CD8-positive, alpha-beta memory T cell (primary cell): ENCODE measurements at places on chromosomes 3 and 15.

DNA sequence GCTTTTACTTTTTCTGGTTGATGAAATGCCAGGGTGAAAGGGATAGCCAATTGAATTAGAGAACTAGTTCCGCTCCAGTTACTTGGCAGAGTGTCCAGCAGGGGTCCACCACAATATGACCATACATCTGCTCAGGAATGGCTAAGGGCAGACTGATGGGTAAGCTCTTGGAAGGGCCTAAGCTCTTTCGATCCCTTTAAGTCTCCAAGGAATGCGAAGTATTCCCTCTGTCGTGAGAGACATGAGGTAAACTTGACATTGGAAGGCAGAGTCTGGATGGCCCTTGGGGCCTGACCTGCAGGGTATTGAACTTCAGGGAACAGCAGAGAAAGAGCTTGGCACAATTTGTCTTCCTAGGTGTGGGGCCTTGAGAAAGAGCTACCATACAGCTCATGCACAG is 805.8 kb downstream of the PLOD2 start:
- DNase-seq: no peak

- no peak for DNase-seq
Observed at GRCh38 chr3:6078436-6078835, 782.5 kb upstream of the GRM7 start.

DNA sequence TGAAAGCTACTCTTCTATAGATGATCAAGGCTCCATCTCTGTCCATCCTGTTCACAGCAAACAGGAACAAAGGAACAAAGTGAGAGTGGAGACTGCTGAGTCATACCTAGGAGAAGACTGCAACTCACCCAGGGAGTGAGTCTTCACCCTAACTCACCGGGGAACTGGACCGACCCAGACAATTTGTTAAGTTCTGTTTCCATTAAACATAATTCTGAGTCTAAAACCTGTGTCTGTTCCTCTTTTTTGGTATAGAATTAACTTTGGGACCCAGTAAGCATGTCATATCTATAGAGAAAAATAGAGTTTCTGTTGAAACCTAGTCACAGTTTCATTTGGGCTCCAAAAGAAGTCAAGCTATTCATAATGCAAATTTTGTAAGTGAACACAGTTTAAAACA is 21.6 kb downstream of the CCDC80 start:
- DNase-seq: no peak

- no peak for DNase-seq
Observed at GRCh38 chr3:5001135-5001534, 21.9 kb downstream of the BHLHE40 start.

DNA sequence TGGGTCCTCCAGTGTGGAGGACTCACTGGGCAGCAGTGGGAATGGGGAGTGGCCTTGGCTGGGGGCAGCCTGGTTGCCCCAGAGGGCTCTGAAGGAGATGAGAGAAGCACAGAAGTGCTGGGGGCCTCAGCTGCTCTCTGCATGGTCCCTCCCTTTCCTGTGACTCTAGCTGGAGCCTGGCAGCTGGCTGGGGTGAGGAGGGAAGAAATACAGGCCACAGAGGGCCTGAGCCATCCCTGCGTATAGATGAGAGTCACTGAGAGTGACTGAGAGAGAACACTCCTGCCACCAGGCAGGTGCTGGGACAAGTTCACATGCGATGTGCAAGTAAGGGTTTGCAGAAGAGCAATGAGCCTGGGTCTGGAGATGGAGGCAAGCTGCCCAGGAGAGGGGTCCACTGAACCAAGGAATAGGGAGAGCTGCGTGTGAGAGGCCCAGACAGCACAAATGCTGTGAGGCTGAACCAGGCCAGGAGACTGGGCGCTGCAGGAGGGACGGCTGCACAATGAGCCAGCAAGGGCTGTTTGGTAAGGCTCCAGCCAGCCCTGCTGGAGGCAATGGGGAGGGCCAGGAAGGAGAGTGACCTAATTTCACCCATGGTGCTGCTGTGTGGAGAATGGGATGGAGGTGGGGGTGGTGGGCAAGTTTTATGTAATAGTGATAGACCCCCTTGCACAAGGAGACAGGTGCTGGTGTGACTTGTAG is 87.2 kb downstream of the CLSTN2 start:
- DNase-seq: no peak

- no peak for DNase-seq
Observed at GRCh38 chr3:53570709-53571108, 76.3 kb downstream of the CACNA1D start.

GRCh38 chr15:48644467-48644826 is 1.1 kb downstream of the FBN1 start:
- no peak for DNase-seq

- no peak for DNase-seq
Observed at GRCh38 chr3:169591983-169592644, 71.4 kb downstream of the MECOM start.

GRCh38 chr15:60840703-60841411 is 361.9 kb upstream of the ICE2 start:
- DNase-seq: peak; percentile 77

DNA sequence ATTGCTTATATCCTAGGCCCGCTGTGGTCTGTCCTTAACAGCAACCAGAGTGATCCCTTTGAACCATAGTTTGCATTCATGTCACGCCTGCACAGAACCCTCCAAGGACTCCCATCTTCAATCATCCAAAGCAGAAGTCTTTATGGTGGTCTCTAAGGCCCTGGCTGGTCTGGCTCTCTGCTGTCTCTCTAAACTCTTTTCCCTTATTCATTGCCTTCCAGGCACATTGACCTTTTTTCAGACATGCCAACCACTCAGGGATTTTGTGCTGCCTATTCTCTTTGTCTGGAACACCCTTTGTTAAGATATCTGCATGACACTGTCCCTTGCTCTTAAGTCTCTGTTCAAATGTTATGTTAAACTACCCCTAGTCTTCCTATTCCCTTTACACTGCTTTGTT is 21.9 kb upstream of the ZBTB47 start:
- DNase-seq: no peak

GRCh38 chr3:2727610-2728318 is 382.4 kb downstream of the IL5RA start:
- no peak for DNase-seq

GRCh38 chr3:78974181-78974790 is 793.5 kb downstream of the ROBO1 start:
- DNase-seq: no peak

GRCh38 chr3:62793946-62794345 is 81.3 kb downstream of the CADPS start:
- DNase-seq: no peak

DNA sequence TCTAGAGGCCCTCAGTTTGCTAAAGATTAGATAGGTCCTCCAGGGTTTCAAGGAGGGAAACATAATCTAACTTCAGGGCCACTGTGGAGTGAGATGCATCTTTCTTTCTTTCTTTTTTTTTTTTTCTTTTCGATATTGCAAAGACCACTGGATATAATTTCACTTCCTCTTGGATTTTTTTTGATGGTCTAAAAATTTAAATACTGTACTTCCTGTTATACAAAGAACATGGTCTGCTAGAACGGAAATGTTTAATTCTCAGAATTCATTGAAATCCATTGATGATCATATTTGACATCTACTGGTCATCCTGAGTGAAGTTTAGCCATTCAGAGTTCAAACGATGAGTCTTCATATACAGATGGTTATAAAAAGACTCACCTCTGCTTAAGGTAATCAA is 808.8 kb upstream of the LMCD1 start:
- DNase-seq: no peak

DNA sequence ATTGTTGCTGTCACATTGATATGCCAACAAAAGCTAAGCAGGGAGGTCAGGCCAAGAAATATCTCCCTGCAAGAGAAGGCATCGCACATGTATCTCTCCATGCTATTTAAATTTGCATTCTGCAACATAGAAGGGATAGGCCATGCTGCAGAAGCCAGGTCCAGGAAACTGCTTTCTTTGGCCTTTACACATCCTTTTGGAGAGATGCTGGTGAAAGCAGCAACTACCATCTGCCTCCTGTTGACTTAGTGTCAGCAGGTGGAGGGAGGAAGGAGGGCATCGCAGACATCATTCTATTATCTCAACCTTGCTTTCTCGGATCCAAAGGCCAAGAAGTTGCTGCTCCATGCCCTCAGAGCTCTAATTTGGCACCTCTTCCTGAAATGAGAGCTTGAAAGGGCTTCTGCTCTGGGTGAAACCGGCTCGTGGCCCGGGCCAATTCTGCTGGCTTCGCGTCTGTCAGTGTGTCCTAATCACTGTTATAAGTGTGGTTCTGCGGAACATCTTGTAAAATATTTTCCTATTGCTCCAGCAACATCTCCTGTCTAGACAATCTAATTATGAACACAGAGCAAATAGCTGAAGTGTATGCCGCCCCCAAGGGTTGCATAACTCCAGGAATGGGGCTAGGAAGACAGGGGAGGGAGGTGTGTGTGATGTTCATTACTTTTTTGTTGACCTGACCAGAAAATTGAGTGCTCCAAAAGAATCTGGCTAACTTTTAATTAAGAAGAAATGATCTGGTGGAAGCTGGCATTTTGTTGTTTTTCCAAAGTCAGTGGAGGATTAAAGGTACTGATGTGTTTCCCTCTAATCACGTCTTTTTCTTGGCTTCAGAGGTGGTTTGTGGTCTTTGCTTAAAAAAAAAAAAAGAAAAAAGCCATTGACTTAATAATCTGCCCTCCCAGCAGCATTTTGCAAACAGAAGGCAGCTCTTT is 89.1 kb downstream of the TPRG1 start:
- no peak for DNase-seq

DNA sequence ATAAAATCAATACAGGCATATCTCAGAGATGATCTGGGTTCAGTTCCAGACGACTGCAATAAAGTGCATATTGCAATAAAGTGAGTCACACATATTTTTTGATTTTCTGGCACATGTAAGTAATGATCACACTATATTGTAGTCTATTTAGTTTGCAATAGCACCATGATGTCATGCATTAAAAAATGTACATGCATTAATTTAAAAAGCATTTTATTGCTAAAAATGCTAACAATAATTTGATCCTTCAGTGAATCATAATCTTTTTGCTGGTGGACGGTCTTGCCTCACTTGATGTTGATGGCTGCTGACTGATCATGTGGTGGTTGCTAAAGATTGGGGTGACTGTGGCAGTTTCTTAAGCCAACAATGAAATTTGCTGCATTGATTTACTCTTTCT is 511.1 kb downstream of the OTOL1 start:
- no peak for DNase-seq

DNA sequence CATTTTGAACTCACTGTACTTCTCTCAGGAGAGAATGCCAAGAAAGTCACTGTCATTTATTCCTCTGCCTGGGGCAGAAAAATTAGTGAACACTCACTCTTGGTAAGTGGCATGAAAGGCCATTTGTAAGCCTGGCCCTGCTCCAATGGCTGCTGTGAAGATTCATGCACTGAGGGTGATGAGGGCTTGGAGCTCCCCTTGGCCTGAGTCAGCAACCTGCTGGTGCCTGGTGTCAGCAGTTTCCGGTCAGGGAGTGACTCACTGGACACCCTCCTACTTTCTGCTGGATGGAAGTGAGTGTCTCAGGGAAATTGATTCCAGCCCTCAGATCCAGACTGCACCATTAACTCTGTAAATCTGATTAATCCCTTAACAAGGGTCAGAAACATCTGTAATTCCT is 37.6 kb downstream of the TRA2B start:
- DNase-seq: no peak

DNA sequence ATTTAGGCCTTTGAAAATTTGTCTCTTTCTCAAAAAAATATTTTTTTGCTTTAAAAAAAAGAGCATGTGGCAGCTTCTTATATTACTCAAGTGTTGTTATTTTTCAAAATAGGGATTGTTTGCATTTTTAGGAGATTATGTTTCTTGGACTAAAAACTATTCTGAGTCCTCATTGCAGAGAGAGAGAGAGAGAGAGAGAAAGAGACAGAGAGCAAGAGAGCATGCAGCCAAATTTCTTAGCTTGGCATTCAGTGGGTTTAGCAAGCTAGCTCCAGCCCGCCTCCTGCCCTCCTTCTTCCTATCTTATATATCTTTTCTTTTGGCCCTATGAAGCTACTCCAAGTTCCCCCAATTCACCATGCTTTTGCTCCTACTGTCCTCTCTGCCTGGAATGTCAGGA is 55.7 kb downstream of the CEMIP start:
- no peak for DNase-seq

- peak; percentile 47 for DNase-seq
Observed at GRCh38 chr3:71718072-71718471, 7.1 kb downstream of the EIF4E3 start.

DNA sequence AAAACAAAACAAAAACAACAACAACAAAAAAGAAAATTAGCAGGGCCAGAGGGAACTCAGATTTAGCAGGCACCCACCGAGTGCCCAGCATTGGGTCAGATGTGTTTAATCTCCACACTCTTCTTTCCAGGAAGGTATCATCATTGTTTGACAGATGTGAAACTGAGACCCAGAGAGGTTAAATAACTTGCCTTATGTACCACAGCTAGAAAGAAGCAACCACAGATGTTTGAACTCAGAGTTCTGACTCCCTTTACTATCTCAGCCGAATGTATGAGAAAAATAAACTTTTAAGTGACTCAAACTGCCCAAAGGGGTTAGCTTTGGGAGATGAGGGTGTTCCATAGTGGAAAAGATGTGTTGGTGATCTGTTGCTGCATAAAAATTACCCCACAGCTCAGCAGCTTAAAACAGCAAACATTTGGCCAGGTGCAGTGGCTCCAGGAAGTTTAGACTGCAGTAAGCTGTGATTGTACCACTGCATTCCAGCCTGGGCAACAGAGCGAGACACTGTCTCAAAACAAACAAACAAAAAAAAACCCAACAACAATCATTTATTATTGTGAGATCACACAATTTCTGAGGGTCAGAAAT is 4.5 kb upstream of the RPP25 start:
- no peak for DNase-seq

- DNase-seq: no peak
Observed at GRCh38 chr3:27715863-27716262, 6.3 kb downstream of the EOMES start.

- DNase-seq: no peak
Observed at GRCh38 chr3:106913111-106913698, 464.0 kb upstream of the CCDC54 start.

DNA sequence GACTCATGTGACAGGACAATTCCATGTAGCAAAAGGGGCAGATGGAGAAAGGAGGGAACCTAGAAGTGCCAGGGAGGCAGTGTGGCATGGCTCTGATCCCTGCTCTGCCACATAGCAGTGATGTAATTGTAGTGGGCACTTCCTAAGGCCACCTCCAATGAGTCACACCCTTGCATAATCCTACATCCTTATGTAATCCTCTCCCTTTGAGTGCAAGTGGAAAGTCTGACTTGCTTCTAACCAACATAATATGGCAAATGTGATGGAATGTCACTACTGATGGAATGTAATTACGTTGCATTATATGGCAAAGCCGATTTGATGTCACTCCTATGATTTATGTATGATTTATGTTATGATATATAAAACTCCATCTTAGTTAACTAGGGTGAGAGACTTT is 72.9 kb upstream of the ATP2C1 start:
- no peak for DNase-seq

DNA sequence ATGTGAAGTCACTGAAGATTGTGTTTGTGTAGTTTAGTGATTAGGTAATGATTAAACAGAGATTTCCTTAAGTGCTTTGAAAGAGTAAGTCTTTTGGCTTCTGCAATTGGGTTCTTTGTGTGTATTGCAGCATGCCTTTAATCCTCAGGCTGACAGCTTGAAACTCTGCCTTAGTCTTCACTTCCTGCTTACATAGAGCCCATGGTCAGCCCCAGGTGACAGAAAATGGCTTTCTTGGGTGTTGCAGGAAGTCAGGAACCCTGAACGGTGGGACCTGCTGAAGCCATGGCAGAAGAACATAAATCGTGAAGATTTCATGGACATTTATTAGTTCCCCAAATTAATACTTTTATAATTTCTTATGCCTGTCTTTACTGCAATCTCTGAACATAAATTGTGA is 61.3 kb downstream of the KBTBD8 start:
- DNase-seq: no peak
